GM23248 (cell line): ENCODE measurements at places on chromosomes 16 and 17.
A peak's percentile ranks its signal among the peaks of the same experiment; 100 is the strongest.

GRCh38 chr17:27920569-27920968, 27.4 kb upstream of the LYRM9 start:
- no peak for DNase-seq

DNA sequence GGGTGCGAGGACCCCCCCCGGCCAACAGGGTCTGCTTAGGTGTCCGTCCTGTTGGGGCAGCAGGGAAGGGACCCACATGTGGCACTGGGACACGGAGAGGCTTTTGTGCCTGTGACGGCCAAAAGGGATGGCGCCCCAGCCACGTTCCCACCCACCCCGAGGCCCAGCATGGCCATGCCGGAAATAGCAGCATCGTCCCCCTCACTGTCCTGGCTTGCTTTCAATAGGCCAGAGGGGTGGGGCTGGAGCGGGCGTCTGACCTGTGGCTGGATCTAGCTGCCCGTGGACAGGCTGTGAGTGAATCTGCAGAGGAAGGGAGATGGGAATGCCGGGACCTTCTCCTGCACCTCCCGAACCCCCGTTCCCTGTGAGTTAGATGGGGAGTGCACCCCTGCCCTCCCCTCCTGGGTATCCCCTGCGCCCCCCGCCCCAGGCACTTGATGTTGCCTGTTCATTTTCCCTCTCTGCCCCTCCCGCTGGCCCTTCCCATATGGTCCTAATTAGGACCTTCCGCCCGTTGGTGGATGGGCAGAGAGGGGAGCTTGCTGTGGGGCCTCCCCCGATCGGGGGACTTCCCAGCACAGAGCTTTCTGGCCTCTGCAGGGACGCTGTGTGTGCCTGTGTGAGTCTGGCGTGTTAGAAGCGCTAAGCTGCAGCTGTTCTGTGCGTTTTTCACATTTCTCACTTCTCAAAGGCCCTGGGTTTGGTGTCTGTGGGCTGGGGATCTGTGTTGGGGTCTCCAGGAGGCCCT, 292.8 kb downstream of the SEC14L1 start:
- DNase-seq = peak; percentile 73

DNA sequence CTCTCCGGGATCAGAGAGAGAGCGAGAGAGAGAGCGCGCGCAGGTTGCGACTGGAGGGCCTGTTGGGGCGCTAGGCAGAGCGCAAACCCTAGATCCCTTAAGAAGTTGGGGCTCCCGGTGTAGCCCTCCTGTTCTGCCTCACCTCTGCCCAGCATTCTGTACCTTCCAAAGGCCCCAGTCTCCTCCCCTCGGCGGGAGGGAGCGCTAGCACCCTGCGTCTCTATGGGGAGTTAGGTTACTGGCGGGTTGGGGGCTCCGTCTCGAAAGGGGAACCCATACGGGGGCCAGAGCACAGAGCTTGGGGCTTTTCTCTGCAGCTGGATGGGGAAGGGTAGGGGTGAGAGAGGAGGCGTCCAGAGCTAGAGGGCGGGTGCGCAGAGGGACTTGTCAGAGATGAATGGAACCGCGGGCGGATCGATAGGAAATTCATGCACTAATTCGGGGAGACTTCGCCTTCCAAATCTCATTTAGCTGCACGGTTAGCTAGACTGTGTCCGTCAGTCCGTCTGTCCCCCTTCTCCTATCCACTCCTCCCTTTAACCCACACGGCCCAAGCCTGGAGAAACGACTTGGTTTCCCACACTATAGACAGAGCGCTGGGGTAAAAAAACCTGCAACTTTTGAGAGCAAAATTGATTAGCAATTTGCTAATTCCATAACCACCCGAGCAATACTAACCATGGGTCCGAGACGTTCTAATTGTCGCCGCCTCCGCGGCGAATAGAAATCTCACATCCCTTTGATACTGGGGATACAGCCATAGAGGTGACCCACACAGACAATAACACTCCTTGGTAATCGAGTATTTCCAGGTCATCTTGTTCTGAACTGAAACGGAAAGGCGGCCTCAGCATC, 693 bp upstream of the HOXB4 start:
- DNase-seq = peak; percentile 44

GRCh38 chr16:57660715-57661463, 7.2 kb upstream of the ADGRG3 start:
- no peak for DNase-seq

DNA sequence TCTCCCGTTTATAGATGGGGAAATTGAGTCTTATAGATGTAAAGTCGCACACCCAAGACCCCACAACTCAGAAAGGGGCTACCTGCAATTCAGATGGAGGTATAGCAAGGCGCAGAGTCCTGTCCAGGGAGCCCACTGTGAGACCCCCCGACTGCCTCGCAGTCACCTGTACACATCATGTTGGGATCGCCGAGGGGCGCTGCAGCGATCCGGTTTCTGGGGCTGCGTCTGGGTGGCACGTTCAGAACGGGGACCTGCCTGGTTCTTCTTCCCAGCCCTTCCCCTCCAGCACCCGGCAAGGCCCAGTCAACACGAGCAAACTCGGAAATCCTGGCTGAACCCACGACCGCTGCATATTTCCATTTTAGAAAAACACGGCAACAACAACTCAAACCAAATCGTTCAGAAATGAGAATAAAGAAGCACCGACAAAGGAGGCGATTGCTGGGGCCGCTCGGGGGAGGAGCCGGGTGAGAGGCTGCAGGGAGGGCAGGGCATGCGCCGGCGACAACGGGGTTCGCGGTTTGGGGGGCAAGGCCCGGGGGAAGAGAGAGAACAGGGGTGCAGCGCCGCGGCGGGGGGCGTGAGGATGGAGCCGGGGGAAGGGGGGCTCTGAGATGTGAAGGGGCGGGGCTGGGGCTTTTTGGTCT, 643 bp downstream of the HSDL1 start:
- DNase-seq = peak; percentile 64

GRCh38 chr16:55169780-55170179, 154.2 kb upstream of the IRX6 start:
- DNase-seq = no peak

GRCh38 chr16:49458656-49459445, 85.2 kb downstream of the C16orf78 start:
- no peak for DNase-seq

DNA sequence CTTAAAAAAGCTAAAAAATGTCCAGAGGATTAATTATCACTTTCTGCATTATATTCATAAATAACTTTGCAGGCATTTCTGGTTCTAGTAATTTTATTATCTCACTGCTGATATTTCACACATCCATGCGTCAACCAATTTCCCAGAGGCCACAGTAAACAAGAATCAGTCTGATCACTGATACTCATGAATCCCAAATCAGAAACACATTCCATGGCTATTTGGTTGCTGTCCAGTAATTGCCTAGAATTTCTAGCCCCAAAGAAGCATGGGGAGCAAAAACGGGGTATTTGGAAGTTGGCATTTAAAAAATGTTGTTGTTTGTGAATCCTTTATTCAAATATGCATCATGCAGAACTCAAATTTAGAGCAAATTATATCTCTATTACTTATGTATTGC, 244.8 kb downstream of the CDH8 start:
- peak; percentile 8 for DNase-seq

DNA sequence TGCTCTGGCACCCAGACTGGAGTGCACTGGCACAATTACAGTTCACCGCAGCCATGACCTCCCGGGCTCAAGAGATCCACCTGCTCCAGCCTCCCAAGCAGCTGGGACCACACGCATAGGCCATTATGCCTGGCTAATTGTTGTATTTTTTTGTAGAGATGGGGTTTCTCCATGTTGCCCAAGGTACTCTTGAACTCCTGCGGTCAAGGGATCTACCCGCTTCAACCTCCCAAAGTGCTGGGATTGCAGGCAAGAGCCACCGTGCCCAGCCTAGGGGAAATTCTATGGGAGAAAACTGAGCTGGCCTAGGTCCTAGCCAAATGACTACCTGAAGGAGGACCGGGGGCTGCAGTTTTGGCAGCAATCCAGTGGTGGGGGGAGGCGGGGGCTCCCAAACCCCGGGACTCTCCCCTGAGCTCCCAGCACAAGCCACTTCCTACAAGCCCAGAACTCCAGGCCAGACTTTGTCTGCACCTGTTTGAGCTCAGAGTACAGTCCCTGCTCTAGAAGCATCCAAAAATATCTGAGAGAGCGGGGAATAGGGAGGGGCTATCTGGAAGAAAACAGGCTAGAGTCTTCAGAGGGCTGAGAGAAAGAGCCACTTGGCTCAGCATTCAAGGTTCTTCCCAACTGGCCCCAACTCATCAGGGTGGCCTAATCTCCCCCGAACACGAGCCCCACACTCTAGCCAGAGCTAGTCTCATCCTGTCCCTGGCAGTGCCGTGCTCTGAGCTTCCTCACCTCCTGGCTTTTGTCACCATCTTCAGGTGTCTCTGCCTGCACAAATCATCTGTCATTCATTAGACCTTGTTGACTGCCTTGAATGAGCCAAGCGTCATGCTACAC, 9.1 kb downstream of the SRL start:
- no peak for DNase-seq

- peak; percentile 66 for DNase-seq
Observed at GRCh38 chr16:28264656-28265055, 27.7 kb upstream of the SBK1 start.
